ENCODE measurements at places on chromosomes 1 and 21.
A peak's percentile ranks its signal among the peaks of the same experiment; 100 is the strongest.

DNA sequence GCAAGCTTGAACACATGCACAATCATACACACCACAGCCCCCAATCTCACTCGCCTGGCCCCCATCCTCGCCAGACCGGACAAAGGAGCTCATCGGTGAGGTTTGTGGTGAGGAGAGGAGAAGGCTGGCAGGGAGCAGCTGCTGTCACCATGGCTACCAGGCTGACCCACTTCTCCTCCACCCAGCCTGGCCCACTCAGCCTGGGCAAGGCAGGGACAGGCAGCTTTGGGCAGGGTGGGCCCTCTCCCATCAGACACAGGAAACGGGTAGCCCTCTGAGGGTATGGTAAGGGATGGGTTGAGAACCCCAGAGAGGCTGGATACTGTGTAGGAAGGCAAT is 15.9 kb downstream of the RIMS3 start:
- DNase-seq = no peak

DNA sequence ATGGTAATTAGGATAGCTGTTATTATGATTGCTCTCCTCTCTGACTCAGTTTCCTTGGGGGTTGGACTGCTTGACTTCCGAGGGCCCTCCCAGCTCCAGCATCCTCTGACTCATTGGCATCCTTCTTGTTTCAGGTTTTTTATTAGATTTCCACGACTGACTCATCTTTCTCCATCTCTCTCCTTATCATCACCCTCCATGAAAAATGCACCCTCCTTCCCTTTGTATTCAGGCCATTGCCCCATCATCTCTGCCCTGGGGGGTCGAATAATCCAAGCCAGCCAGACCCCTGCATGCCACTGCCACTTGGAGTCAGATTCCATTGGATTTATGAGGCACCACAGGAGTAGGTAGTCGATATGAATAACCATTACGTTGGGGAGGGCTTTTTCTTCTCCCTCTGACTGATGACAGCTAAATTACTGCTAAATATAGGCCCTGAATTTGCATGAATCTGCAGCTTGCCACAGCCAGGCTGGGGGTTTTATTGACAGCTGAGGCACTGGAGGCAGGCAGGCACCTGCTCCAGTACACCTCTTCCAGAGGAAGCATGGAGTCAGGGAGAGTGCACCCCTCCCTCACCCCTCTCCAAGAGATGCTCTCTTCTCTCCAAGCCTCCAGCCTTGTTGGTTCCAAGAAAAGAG is 91.7 kb downstream of the C1orf94 start:
- peak; percentile 83 for DNase-seq

DNA sequence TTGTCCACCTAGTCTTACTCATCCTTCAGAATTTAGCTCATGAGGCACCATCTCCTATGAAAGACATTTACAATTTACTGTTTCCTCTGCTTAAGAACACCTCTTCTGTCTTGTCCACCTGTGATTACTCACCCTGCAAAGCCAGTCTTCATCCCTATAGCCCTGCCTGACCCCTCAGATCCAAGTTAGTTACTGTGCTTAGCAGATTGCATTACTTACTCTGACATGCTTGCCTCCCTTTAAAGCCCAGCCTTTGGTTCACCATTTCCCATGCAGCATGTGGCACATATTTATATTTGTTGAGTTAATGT is 60.9 kb upstream of the VCAM1 start:
- DNase-seq = no peak

- DNase-seq = no peak
Observed at GRCh38 chr1:90957497-90957896, 64.3 kb downstream of the ZNF644 start.

- no peak for DNase-seq
Observed at GRCh38 chr1:52669696-52670095, 28.5 kb downstream of the COA7 start.

DNA sequence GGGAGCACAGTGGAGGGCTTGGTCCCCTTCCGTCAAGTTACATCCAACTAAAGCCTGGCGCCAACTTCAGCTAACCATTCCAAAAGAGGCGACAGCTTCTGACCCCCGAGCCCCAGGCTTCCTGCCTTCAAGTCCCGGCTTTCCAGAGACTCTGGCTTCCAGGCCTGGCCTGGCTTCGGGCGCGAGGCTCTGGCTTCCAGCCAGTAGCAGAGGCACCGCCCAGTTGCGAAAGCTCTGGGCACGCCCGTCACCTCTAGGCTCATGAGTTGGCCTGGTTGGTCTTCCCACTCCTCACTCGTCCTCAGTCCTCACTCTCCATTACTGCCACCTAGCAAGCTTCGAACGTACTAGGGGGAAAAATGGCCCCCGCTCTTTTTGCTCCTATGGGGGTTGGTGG is 30.0 kb upstream of the C1orf185 start:
- no peak for DNase-seq

- DNase-seq = no peak
Observed at GRCh38 chr1:202164271-202165037, 4.1 kb upstream of the PTPN7 start.

DNA sequence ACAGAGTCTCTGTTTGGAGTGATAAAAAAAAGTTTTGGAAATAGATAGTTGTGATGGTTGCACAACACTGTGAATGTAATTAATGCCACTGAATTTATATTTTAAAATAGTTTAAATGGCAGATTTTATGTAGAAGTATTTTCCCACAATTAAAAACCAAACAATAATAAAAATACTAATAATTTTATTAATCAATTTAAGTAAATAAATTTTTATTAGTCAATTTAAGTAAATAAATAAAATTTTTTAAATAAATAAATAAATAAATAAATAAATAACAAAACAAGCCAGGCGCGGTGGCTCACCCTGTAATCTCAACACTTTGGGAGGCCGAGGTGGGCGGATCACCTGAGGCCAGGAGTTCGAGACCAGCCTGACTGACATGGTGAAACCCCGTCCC is 4.9 kb upstream of the KDF1 start:
- no peak for DNase-seq

Data from putamen (tissue), 1 donor.